ENCODE measurements at places on chromosomes 7 and 10. TPM values are rescaled to one million over a fixed set of nuclear protein-coding genes. Genes with fewer than 3 reads are reported as not detected.
A peak's percentile ranks its signal among the peaks of the same experiment; 100 is the strongest.

Gene CLCN1
- 0.09 TPM for total RNA-seq

- H3K4me1 ChIP-seq, result peaks cover 84% of the 10 kb centered on the region
- no peaks in the 10 kb centered on the region for H3K27me3 ChIP-seq
- H3K4me3 ChIP-seq, result peak overlapping the region; percentile 96
- peaks cover 3% of the 10 kb centered on the region for H3K36me3 ChIP-seq
These were observed 4.7 kb downstream of the GLI3 start for GRCh38 chr7:42232275-42232674.

Gene PANK1
- 46.9 TPM for total RNA-seq

GRCh38 chr10:71846816-71847215, 4.2 kb downstream of the PSAP start:
- no peak overlapping the region for H3K4me3 ChIP-seq
- H3K27ac ChIP-seq, result no peak overlapping the region
- H3K36me3 ChIP-seq, result no peaks in the 10 kb centered on the region
- no peak for DNase-seq

DNA sequence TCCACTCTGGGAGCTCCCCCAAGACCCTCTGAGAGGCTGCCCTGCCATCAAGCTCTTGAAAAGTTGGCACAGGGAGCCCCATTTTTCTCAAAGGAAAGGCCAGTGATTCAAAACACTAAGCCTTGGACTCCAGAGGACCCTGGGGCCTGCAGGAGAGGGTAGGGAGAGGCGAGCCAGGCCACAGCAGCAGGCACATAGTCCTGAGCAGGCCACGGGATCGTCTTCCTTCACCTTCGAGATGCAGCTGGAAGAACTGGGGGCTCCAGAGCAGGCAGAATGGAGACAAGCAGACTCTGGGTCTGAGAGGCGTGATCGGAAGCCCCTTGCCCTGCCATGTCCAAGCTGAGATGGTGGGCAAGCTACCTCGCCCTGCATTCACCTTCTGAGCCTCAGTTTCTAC, 13.9 kb downstream of the TNS3 start:
- H3K27ac ChIP-seq, result no peak overlapping the region
- no peak for DNase-seq
- no peak overlapping the region for H3K4me3 ChIP-seq
- no peaks in the 10 kb centered on the region for H3K27me3 ChIP-seq

GRCh38 chr7:157674715-157675426, 338.1 kb downstream of the DNAJB6 start:
- no peak overlapping the region for H3K27ac ChIP-seq
- DNase-seq, result no peak
- H3K36me3 ChIP-seq, result peaks cover 3% of the 10 kb centered on the region
- H3K27me3 ChIP-seq, result no peaks in the 10 kb centered on the region
- no peak overlapping the region for H3K4me3 ChIP-seq

- no peak for DNase-seq
- no peak overlapping the region for H3K27ac ChIP-seq
- H3K36me3 ChIP-seq, result no peaks in the 10 kb centered on the region
- H3K4me3 ChIP-seq, result no peak overlapping the region
- H3K4me1 ChIP-seq, result no peaks in the 10 kb centered on the region
- H3K27me3 ChIP-seq, result peaks cover 33% of the 10 kb centered on the region
These were observed 12.5 kb downstream of the CYP3A43 start for GRCh38 chr7:99840136-99840869.

Gene MRC1
- total RNA-seq, result not detected

GRCh38 chr10:92690915-92691590, 1.3 kb downstream of the HHEX start:
- H3K36me3 ChIP-seq, result peaks cover 6% of the 10 kb centered on the region
- peaks cover 19% of the 10 kb centered on the region for H3K4me1 ChIP-seq
- H3K27me3 ChIP-seq, result peaks cover 93% of the 10 kb centered on the region
- DNase-seq, result peak; percentile 4
- H3K27ac ChIP-seq, result no peak overlapping the region

- no peak overlapping the region for H3K4me3 ChIP-seq
- H3K4me1 ChIP-seq, result no peaks in the 10 kb centered on the region
- H3K27ac ChIP-seq, result no peak overlapping the region
- no peak for DNase-seq
- H3K36me3 ChIP-seq, result no peaks in the 10 kb centered on the region
These were observed 170.9 kb upstream of the INHBA start for GRCh38 chr7:41873741-41874140.

Gene NPC1L1
- 0.18 TPM for total RNA-seq

- no peaks in the 10 kb centered on the region for H3K4me1 ChIP-seq
- H3K27me3 ChIP-seq, result no peaks in the 10 kb centered on the region
- H3K4me3 ChIP-seq, result no peak overlapping the region
- peaks cover 16% of the 10 kb centered on the region for H3K36me3 ChIP-seq
- no peak for DNase-seq
These were observed 77.8 kb upstream of the ATP6V0A4 start for GRCh38 chr7:138875794-138876193.

DNA sequence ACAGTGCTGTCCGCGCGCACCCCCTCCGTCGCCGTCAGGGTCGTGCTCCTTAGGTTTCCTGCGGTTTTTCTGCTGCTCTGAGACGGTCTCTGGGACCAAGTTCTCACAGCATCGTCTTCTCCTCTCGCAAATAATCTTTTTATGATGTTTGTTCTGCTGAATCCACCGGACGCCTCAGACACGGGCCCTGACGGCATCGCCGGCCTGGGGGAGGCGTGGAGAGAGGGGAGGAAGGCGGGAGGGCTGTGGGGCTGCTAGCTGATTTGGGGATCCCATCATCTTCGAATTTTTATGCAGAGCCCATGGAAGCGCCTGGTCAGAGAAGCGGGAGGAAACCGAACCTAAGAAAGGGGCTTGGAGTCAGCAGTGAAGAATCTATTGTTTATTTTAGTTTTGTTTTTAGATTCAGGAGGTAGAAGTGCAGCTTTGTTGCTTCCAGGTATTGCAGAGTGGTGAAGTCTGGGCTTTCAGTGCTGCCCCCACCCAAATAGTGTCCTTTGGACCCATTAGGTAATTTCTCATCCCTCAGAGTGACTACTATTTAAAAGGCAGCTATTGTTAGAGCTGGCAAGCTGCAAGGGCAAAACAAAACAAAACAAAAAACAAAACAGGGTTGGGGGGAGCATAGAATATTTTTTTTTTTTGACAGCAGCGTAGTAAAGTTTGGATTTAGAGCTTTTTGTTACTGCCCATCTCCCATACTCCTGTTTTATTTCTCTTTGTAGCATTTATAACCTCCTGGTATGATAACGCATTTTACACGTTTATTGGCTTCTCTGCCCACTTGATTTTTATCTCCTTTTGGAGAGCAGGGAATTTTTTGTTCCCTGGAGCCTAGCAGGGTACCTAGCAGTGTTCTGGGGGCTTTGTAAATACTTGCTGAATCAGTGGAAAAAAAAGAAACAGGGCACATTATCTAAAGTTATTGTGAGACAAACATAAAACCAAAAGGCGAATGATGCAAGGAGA, 92.6 kb downstream of the SPAG6 start:
- no peak for DNase-seq
- peak overlapping the region; percentile 92 for H3K4me3 ChIP-seq
- H3K27me3 ChIP-seq, result peaks cover 18% of the 10 kb centered on the region
- H3K4me1 ChIP-seq, result peaks cover 24% of the 10 kb centered on the region
- peak overlapping the region; percentile 98 for H3K27ac ChIP-seq
- no peaks in the 10 kb centered on the region for H3K36me3 ChIP-seq

GRCh38 chr10:14810969-14811953, 26.6 kb downstream of the CDNF start:
- no peak overlapping the region for H3K4me3 ChIP-seq
- H3K4me1 ChIP-seq, result no peaks in the 10 kb centered on the region
- H3K27me3 ChIP-seq, result peaks cover 6% of the 10 kb centered on the region
- no peak overlapping the region for H3K27ac ChIP-seq
- H3K36me3 ChIP-seq, result no peaks in the 10 kb centered on the region
- no peak for DNase-seq

GRCh38 chr7:96380111-96380512, 58.2 kb upstream of the SLC25A13 start:
- H3K4me1 ChIP-seq, result peaks cover 3% of the 10 kb centered on the region
- H3K4me3 ChIP-seq, result no peak overlapping the region
- H3K27ac ChIP-seq, result no peak overlapping the region
- H3K27me3 ChIP-seq, result no peaks in the 10 kb centered on the region
- H3K36me3 ChIP-seq, result no peaks in the 10 kb centered on the region

DNA sequence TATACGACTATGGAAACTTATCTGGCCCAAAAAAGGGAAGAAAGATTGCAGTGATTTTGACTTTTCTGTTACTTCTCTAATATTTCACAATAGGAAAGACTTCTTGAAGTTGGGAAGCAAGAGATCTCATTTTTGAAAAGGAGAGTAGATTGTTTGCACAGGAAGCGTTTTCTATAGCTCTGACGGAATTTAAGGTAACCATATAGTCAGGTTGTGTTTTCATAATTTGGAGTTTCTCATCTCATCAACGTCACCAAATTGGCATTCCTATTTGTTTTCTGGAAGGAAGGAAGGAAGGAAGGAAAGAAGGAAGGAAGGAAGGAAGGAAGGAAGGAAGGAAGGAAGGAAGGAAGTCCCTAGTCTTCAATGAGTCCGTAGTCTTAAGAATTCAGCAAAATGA, 732.0 kb downstream of the XPNPEP1 start:
- no peak overlapping the region for H3K27ac ChIP-seq

DNA sequence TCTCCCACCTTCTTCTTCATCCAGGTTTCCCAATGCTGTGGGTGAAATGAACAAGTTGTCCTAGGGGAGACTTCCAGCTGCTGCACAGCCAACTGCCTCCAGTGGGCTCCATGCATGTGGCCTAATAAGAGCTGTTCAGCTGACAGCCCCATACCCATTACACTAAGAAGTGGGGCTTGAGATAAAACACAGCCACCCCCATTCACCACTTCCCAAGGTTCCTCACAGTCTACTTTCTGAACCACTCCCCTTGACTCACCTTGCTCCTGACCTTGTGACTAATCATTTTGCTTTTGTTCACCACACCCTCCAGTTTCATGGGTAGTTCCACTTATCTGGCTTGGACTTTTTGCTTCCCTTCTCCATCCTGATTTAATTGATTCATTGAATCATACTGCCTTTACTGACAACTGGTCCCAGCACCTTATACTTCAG, 119.3 kb downstream of the CABCOCO1 start:
- no peak overlapping the region for H3K27ac ChIP-seq
- H3K36me3 ChIP-seq, result no peaks in the 10 kb centered on the region
- DNase-seq, result no peak
- no peaks in the 10 kb centered on the region for H3K27me3 ChIP-seq

- no peak overlapping the region for H3K4me3 ChIP-seq
- peaks cover 6% of the 10 kb centered on the region for H3K36me3 ChIP-seq
- H3K4me1 ChIP-seq, result peaks cover 44% of the 10 kb centered on the region
- peak overlapping the region; percentile 65 for H3K27ac ChIP-seq
- DNase-seq, result no peak
These were observed 57.7 kb downstream of the CREB3L2 start for GRCh38 chr7:137944168-137944567.

All from neural crest cell (in vitro differentiated cells).